Natural killer cell (primary cell): ENCODE measurements at places on chromosomes 13 and 19. TPM values are rescaled to one million over a fixed set of nuclear protein-coding genes. Genes with fewer than 3 reads are reported as not detected.

OR10H1 gene
- 0.08 TPM for total RNA-seq

SHISA2 gene
- not detected for total RNA-seq

PGLYRP2 gene
- total RNA-seq, result 0.28 TPM

THOP1 gene
- 33.4 TPM for total RNA-seq

ZNF564 gene
- 23.3 TPM for total RNA-seq

NR2C2AP gene
- total RNA-seq, result 16.4 TPM

KIR2DL4 gene
- 7.1 TPM for total RNA-seq

FARSA gene
- 32.0 TPM for total RNA-seq

DNA sequence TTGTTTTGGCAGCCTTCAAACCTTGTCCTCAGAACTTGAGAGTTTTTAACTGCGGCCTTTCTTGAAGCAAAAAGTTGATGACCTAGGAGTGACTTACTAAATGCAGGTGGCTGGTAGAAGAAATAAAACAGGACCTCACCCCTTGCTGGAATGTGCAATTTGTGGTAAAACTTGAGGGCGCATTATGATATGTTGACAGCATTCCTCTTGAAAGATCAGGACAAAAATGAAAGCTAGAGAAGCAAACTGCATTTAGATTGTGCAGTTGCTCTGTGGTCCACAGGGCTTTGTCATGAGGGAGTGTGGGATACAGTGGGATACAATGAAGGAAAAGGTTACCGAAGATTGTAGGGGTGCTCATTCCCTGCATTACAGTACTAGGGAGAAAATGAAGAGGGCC, 504.2 kb downstream of the GPC6 start:
- DNase-seq, result no peak
- no peak overlapping the region for H3K4me3 ChIP-seq
- H3K4me1 ChIP-seq, result no peaks in the 10 kb centered on the region
- H3K27ac ChIP-seq, result no peak overlapping the region
- H3K27me3 ChIP-seq, result no peaks in the 10 kb centered on the region

DNA sequence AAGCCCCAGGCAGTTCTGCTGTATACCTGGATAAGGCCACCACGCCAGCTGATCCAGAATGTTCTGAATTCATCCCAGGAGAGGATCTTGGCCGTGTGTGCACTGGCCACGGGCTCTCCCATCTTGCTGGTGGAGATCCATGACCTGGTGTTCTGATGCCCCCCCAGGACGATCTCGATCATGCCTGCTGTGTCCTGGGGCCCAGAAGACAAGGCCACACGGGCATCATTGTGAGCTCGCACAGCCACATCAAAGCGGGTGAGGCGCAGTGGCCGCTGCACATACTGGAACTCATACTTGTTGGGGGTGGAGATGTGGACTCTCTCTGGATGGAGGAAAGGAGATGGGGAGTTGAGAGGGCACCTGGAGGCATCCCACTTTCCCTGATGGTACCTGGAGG, 40.1 kb downstream of the F2RL3 start:
- H3K4me1 ChIP-seq, result no peaks in the 10 kb centered on the region
- DNase-seq, result no peak
- H3K4me3 ChIP-seq, result no peak overlapping the region
- H3K27ac ChIP-seq, result no peak overlapping the region
- no peaks in the 10 kb centered on the region for H3K27me3 ChIP-seq
- no peaks in the 10 kb centered on the region for H3K36me3 ChIP-seq

GRCh38 chr13:111295886-111296285, 24.6 kb upstream of the TEX29 start:
- H3K36me3 ChIP-seq, result peaks cover 43% of the 10 kb centered on the region
- H3K4me1 ChIP-seq, result peaks cover 10% of the 10 kb centered on the region
- DNase-seq, result no peak
- no peak overlapping the region for H3K27ac ChIP-seq
- no peak overlapping the region for H3K4me3 ChIP-seq

DNA sequence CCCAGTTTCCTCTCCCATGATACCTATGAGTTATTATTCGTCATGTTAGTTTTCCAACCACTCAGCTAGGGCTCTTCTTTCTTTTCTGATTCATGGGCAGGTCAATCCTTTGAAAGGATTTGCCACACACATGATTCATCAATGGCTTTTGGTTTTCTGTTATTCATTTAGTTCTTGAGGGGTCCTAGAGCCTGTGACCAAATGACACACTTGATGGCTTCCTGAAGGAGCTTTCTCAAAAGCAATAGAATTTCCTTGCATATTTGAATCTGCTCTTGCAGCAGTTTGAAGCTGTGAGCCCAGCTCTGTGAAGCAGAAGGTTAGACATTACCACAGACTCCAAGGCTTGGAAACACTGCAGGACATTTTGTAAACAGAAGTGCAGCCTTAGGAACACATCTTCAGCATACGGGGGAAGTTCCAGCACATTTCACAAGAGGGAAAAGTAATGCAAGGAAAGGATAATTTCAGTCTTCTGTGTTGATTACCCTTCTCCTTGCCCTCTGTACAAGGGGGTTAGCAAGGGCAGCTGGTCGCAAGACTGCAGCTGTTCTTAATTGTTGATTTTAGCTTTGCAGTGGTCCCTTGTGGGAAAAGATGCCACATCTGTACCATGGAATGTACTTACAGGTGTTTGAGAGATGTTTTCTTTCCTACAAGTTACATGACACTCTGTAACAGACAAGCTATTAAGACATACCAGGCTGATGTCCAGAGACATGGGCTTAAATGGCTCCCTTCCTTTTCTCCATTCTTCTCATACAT, 338.6 kb downstream of the KCNRG start:
- H3K27me3 ChIP-seq, result no peaks in the 10 kb centered on the region
- no peak overlapping the region for H3K27ac ChIP-seq
- H3K4me3 ChIP-seq, result no peak overlapping the region
- no peaks in the 10 kb centered on the region for H3K36me3 ChIP-seq
- no peak for DNase-seq

- no peaks in the 10 kb centered on the region for H3K27me3 ChIP-seq
- H3K4me3 ChIP-seq, result no peak overlapping the region
Observed at GRCh38 chr13:26468265-26468801, 89.2 kb upstream of the WASF3 start.

DNA sequence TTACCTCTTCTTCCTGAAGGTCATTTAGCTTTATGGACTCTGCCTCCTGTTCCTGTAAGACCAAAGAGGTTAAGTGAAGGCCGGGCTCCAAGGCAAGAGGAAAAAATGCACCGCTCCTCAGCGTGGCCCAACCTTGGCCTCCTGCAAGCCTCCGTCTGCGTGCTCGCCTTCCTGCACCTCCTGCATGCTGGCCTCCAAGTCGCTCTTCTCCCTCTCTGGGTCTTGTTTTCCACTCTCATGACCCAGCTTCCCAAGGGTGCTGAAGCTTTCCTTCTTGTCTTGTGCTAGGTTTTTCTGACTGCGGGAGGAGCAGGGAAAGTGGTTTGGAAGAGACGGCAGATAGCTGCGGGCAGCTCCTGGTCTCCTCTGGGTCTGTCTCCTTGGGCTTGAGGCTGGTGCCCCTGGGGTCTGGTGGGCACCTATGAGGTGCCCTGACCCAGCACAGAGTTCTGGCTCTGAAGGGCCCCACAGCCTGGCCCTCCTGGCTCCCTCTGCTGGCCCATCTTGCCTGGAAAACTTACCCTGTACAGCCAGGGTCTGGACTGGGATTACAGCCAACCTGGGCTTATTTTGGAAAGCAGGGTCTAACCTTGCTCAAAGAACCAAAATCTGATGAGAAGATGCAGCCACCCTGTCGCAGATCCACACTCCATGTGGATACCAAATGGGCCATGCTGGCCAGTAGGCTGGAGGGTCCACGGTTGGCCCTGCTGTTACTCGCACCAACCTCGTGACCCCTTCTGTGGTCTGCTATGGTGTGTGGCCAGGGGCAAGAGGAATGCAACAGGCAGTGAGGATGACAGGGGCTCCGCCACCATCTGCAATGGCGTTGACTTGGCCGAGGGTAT, 5.2 kb downstream of the C13orf46 start:
- peaks cover 30% of the 10 kb centered on the region for H3K36me3 ChIP-seq
- no peak overlapping the region for H3K27ac ChIP-seq
- no peak overlapping the region for H3K4me3 ChIP-seq
- no peaks in the 10 kb centered on the region for H3K4me1 ChIP-seq

- no peak overlapping the region for H3K4me3 ChIP-seq
- no peak for DNase-seq
- H3K4me1 ChIP-seq, result no peaks in the 10 kb centered on the region
- H3K27ac ChIP-seq, result no peak overlapping the region
- no peaks in the 10 kb centered on the region for H3K27me3 ChIP-seq
- H3K36me3 ChIP-seq, result no peaks in the 10 kb centered on the region
Observed at GRCh38 chr13:105513448-105513847, 1022.0 kb downstream of the EFNB2 start.

DNA sequence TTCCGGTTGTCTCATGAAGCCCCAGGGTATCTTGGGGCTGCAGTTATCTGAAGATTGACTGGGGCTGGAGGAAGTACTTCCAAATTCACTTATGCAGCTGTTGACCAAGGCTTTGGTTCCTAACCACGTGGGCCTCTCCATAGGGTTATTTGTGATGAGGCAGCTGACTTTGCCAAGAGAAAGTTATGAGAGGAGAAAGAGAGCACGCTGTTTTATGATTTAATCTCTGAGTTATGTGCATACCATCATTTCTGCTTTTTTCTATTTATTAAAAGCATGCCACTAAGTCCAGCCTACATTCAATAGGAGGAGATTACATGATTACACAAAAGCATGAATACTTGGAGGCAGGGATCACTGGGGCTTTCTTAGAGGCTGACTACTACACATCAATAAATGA, 215.5 kb downstream of the NHLRC3 start:
- no peak overlapping the region for H3K27ac ChIP-seq
- no peaks in the 10 kb centered on the region for H3K4me1 ChIP-seq
- no peak for DNase-seq
- no peak overlapping the region for H3K4me3 ChIP-seq
- H3K27me3 ChIP-seq, result no peaks in the 10 kb centered on the region
